Stimulated activated CD8-positive, alpha-beta memory T cell treated with anti-CD3 and anti-CD28 coated beads, Interleukin-4, amount 100 ng/mL, for 48 hours (primary cell): ENCODE measurements at places on chromosomes 4 and X.

DNA sequence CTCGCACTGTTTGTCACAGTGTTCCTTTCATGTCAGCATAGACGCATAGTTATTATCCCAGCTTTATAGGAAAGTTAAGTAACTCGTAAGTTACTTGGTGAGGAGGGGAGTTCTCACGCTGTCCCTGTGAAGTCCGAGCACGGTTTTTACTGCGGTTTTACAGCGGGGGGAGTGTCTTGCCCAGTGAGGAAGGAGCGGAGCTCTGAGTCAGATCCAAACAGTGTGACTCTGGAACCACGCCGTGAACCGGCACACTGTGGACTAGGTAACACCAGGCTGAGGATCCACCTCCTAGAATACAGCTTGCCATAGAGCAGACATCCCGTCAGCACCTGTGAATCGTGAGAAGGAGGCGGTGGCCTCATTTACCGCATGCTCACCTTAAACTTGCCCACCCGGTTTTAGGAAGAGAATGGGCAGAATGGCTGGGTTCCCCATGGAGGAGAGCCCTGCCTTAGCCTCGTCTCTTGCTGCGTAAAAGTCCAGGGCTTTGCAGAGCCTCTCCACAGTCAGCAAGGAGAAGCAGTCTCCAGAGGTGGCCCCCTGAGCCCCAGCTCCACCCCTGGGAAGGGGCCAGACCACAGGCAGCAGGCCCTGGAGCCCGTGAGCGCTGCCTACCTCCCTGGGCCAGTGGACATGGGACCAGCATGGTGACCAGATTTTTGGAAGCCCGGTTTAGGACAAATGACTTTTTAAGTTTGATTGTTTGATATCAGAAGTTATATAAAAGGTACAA lies 40.2 kb upstream of the HGFAC start:
- no peak for DNase-seq

DNA sequence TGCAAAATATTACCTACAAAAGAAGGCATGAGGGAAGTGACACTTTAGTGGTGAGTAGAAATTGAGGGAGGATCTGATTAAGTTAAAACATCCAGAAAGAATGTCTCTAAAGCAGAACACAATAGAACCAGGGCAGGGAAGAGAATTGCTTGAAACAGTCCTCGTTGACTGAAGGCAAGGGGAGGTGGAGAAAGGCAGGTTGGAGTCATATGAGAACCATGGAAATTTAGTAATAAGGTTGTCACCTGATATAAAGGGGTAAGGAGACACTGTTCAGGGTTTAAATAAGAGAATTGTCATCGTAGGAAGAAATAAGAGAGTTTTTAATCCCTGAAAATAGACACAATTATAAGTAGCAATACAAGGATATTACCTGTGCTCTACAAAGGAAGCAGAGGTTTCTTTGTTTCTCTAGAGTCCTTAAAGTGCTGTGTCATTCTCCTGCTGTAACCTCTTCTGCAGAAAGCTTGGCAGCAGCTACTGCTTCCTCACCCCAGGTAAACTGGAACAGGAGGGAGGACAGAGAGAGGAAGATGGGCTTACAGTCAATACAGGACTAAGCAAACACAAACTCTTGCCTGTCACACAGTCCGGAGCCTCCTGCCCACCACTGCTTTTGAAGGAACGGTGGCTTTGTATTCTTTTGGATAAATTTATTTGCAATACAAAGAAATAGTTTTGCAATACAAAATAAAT lies 258.4 kb downstream of the PPARGC1A start:
- no peak for DNase-seq

GRCh38 chr4:46386570-46386969 lies 3.4 kb downstream of the GABRA2 start:
- DNase-seq, result no peak

DNA sequence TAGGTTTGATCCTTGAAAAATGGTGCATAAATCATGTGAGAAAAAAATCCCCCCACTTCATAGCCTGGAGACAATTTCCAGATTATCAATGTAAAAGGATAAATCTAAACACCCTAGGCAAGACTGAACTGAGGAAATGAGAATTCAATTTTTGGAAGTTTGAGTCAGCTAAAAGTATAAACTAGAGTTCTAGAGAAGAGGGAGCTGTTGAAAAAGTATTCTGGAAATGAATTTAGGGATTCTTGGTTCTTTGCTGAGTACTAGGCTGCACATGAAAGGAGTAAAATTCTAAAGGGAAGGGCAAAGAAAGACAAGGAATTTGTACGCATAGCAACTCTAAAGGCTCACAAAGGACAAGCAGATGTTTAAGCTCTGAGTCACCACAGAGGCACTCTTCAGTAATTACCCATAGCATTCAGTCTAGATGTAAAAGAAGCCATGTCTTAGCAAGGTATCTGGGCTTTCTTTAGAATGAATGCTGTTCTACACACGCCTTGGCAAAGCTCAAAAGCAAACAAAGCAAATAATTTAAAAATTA lies 896.5 kb downstream of the PDHA2 start:
- no peak for DNase-seq

- DNase-seq, result no peak
Observed at GRCh38 chrX:53483416-53483815, 49.2 kb upstream of the HSD17B10 start.

DNA sequence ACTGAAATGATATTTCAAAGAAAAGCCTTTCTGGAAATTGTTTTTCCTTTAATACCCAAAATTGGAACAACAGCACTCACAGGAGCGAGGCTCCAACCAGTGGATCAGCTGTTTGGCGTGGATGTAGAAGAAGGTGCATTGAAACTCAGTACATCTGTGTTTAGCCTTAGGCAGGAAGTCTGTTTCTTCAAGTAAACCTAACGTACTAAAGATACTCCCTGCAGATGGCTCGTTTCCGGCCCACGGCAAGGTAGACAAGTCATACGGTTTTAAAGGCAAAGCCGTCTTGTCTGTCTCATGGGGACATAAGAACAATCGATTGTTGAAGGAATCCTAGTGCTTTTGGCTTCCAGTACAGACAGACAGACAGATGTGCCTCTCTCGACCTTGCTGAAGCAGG lies 50.0 kb upstream of the CLCN4 start:
- DNase-seq, result peak; percentile 50

- DNase-seq, result no peak
Observed at GRCh38 chrX:12970691-12971202, 4.2 kb upstream of the TMSB4X start.

DNA sequence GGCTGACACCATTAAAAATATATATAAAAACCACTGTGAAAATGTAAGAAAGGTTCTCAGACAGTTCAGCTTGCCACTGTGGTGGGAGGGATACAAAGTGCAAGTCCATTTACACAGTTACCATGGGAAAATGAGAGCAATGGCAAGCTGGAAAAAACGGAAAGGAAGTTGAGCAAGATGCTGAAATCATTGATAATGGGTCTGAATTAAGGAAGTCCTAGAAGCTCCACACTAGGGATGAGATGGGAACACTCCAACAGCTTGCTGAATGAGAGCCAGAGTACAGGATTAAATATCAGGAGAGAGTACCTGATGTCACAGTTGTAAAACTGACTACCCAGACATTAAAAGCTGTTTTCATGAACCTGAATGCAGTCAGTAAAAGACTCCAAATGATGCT lies 218.6 kb downstream of the PRDM5 start:
- DNase-seq, result no peak

DNA sequence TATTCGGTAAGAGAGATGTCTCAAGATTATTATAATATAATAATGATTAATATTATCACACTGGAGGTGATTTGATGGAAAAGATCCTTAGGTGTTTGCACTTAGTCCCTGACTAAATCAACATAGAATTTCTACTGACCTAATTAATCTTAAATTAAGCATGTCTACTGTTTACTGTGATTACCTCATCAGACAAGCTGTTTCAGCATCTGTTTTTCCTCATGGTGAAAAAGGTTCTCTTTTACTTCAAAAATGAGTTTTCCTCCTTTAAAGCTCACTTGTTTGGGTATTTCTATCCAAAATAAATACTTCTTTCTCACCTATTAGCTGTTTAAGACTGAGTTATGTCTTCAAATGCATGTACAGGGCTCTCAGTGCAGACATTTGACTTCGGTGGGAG lies 407.8 kb downstream of the NKX6-1 start:
- DNase-seq, result no peak

GRCh38 chr4:98784947-98785706 lies 126.7 kb upstream of the TSPAN5 start:
- no peak for DNase-seq

DNA sequence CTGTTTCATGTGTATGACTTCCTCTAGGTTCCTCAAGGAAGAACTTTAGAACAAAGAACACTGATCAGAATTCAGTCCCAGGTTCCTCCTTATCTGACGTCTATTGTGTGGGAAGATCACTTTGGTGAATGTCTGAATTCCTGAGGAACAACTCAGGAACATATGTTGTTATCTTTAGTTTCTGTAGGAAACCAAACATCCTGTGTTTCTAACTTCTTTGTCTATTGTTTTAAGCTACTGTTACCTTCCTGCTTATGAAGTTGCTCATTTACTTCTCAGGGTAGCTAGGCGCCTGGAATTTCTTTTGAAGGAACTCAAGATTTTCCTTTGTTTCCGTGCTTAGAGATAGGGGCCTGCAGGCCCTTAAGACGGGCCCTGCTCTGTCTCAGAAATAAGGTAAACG lies 46.2 kb downstream of the MAGEB5 start:
- DNase-seq, result no peak

GRCh38 chr4:3210467-3210866 lies 38.5 kb upstream of the MSANTD1 start:
- no peak for DNase-seq

DNA sequence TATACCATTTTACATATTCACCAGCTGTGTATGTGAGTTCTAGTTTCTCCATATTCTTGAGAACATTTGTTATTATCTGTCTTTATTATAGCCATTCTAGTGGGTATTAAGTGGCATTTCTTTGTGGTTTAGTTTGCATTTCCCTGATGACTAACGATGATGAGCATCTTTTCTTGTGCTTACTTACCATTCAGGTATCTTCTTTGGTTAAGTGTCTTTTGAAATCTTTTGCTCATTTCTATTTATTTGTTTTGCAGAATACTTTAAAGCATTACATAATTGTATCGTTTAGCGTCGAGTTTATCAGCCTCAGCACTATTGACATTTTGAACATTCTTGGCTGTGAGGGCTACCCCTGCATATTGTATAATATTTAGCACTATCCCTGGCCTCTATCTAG lies 85.4 kb downstream of the FRMPD4 start:
- DNase-seq, result no peak

GRCh38 chrX:84339507-84340364 lies 151.7 kb upstream of the RPS6KA6 start:
- DNase-seq, result no peak

DNA sequence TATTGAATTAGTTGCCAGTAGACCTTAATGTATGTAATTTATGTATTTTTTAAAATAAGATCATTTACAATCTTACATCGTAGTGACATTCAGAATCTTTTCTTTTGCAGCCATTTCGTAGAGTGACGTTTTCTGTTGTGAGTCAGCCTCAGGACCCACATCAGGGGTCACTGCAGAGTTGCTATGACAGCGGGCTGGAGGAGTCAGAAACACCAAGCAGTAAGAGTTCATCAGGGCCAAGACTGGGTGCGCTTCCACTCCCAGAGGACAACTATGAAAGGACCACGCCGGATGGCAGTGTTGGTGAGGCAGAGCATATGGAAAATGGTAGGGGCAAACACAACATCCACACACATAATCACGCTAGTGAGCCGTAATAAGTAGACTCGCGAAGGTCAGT lies 199.9 kb downstream of the PCDH7 start:
- no peak for DNase-seq

- no peak for DNase-seq
Observed at GRCh38 chr4:145452447-145453162, 29.0 kb upstream of the SMAD1 start.

GRCh38 chr4:116478343-116478742 lies 607.0 kb downstream of the TRAM1L1 start:
- no peak for DNase-seq

- DNase-seq, result no peak
Observed at GRCh38 chr4:127555106-127555505, 77.7 kb upstream of the INTU start.

DNA sequence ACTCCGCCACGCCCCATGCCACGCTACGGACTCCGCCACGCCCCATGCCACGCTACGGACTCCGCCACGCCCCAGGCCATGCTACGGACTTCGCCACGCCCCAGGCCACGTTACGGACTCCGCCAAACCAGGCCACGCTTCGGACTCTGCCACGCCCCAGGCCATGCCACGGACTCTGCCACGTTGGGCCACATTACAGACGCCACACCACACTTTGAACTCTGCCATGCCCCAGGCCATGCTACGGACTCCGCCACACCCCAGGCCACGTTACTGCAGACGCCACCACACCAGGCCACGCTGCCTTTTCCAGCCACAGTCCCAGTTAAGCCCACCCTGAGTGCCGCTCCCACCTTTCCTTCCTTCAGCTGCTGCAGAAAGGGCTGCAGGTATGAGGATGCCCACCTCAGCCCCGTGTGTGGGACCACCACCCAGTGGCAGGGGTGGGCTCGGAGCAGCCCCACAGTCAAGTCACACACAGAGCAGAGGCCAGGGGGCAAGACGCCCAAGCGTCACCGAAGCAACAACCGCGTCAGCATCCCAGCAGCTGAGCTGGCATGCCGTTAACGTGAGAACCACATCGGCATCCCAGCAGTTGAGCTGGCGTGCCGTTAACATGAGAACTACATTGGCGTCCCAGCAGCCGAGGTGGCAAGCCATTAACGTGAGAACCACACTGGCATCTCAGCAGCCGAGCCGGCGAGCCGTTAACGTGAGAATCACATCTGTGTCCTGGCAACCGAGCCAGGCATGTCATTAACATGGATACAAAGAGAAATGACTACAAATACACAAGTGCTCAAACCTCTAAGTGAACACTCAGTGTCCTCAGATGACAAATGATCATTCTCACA lies 26.4 kb downstream of the GAK start:
- no peak for DNase-seq

DNA sequence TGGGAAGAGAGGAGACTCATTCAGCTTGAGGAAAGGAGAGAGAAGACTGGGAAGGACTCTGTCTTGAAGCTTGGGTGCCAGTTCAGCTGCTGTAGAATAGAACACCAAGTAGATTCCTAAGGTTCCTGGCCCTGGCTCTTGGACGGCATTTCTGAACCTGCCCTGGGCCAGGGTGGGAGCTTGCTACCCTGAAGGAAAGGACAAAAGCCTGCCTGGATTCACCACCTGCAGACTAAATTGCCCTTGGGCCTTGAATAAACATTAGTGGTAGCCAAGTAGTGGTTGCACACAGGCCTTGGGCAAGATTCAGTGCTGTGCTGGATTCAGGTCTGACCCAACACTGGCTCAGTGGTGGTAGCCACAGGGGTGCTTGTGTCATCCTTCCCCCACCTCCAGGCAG lies 588.4 kb upstream of the AMOT start:
- no peak for DNase-seq

- no peak for DNase-seq
Observed at GRCh38 chrX:96373047-96373355, 311.6 kb upstream of the DIAPH2 start.

- DNase-seq, result peak; percentile 24
Observed at GRCh38 chr4:3285558-3286334, 7.1 kb upstream of the RGS12 start.

GRCh38 chrX:53882331-53882730 lies 161.9 kb downstream of the PHF8 start:
- no peak for DNase-seq

GRCh38 chr4:20109391-20109790 lies 142.3 kb upstream of the SLIT2 start:
- no peak for DNase-seq
